ENCODE measurements at places on chromosomes 6 and 20. TPM values are rescaled to one million over a fixed set of nuclear protein-coding genes. Genes with fewer than 3 reads are reported as not detected.

GRCh38 chr6:65531533-65531932, 175.5 kb downstream of the EYS start:
- DNase-seq: no peak

DNA sequence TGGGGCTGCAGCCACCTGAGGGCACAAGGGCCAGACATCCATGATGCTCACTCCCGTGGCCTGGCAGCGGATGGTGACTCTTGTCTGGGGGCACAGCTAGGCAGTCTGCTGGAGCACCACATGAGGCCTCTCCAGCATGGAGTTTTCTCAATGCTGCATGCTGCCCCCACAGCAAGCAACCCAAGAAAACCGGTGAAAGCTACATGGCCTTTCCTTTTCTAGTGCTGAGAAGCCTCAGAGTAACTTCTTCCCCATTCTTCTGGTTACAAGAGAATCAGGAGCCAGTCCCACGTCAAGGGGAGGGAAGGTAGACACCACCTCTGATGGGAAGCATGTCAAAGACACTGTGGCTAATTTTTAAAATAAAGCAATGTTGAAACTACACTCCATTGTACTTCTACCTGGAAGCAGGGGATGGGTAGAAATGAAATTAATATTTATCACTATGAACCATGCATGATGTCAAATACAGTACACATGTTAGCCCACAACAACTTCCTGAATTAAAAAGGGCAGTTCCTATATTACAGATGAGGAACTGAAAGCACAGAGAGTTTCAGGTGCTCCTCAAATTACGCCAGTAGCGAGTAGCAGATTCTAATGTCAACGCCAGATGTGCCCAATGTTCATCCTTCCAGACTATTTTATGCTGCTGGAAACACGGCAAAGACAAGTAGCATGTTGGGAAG, 101.5 kb downstream of the LAMP5 start:
- no peak for DNase-seq

DNA sequence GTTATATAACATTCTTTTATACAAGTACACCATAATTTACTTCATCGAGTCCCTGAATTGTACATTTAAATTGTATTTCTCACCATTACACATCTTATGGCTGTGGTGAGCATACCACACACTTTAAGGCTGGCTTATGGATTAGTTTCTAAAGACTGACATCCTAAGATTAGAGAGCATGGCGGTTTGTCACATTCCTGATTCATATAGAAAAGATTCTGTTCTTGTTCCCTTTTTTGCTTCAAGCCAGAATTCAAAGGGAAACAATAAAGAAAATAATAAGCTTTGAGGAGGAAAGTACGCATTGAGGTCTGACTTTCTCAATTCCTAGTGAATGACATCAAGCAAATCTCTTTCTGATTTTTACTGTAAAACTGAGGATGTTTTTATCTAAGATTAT, 2.5 kb downstream of the BTN1A1 start:
- DNase-seq: no peak

DNA sequence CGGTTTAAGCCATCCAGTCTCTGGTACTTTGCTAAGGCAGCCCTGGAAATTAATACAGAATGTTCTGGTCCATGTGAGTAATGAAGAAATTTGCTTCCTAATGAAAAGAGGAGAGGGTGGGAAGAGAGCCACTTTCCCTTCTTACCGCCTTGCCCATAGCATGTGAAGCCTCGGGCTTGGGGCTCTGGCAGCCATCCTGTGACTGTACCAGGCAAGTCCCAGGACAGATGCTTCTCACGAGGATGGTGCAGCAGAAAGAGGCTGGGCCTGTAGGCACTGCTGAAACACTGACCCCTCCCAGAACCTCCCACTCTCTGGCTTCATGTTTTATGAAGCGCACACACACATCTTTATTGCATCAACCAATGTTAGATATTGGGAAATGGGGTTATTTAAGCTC, 74.8 kb downstream of the IYD start:
- no peak for DNase-seq

GRCh38 chr20:45028424-45029136, 62.3 kb downstream of the STK4 start:
- DNase-seq: no peak

DNA sequence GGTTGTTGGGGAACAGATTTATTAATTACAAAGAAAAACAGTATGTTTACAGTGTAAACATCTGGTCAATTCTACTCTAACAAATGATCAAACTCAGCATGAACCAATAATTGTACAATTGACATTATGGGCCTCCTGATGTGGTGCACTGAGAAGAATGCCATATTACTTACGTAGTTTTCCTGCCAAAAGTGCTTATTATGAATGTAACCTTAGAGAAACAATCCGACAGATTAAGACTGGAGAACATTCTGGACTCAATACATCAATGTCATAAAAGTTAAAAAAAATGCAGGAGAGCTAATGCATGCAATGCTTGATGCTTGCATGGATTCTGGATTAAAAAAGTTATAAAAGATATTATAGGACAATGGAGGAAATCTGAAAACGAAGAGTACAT, 69.0 kb downstream of the LYRM4 start:
- DNase-seq: no peak

DNA sequence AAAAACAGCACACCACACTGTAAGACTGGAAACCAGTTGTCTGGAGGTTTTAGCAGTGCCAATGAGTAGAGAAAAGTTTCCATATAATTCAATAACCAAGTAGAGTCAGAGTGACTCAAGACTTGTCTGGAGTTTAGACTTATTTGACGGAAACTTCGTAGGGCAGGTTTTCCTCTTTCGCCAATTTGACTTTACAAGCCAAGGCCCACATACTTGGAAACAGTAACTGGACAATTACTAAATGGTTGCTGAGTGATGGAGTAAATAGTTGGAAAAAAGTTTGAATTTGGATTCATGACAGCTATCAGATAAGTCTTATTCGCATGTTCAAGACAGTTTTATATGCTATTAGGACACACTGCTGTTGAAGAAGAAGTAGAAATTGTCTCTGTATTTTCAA, 48.1 kb upstream of the CTAGE9 start:
- DNase-seq: no peak

- no peak for DNase-seq
These were observed 55.4 kb downstream of the IPCEF1 start for GRCh38 chr6:154301086-154301625.

DNA sequence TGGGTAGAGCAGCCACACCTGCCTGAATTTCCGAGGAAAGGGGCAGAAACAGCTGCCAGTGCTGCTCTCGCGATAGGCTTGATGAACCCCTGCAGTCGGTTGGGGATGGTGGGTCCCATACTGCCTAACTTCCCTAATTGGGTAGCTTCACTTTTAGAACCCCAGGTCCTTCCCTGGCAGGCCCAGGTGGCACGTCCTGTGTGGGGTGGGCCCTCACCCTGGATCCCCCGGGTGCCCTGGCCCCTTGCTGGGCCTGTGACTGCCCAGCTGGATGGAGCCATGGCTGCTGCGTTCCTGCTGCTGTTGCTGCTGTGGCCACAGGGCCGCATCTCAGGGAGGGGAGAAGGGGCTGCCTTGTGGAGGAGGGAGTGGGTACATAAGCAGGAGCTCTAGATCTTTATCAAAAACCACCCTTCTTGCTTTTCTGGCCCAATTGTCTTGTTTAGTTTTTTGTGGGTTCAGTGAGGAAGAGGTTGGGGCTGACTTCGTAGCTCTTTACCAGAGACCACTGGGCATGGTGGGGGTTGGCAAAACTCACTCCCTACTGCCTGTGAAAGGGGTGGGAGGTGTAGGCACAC, 19.2 kb downstream of the TREML4 start:
- DNase-seq: no peak

DNA sequence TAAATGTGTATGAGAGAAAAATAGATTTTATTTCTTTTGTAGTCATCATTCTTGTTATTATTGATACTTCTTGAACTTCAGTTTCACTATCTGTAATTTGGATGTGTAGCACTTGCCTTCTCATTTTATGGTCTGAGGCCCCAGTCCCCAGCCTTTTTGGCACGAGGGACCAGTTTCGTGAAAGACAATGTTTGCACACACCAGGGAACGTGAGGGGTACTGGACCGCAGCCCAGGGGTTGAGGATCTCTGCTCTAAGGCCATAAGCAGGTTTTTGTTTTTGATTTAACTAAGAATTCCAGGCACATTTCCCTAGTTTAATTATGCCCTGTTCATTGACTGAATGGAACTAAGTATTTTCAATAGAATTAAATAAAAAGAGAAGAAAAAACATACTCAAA, 261.5 kb downstream of the BMP2 start:
- no peak for DNase-seq

DNA sequence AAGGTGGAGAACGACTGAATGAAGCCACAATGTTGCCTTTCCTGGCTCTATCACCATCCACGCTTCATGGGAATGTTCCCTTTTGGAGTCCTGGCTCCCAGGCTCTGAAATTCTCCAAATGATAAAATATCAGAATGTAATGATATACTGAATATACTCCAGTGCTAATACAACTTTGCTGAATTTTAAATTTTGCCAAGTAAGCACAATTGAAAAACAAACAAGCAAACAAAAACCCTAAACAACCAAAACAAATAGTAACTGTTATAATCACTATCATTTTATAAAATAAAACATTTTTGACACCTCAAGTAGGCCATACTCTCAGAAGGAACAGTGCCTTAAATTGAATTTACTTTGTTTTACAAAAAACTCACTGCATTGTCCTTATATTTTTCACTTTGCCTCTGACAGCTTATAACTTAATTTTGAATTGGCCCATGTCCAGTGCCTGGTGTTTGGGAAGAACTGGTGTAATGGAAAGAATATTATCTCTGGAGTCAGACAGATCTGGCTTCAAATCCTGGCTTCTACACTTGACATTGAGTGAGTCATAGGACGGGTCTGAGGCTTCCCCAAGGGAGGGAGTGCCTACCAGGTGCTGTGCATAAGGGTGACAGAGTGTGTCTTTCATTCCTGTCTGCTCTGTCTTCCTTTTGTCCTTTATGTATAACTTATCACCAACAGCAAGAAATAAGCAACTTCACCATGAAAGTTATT, 698.3 kb downstream of the EPM2A start:
- DNase-seq: no peak

- no peak for DNase-seq
These were observed 10.9 kb upstream of the B4GALT5 start for GRCh38 chr20:49724408-49725223.

DNA sequence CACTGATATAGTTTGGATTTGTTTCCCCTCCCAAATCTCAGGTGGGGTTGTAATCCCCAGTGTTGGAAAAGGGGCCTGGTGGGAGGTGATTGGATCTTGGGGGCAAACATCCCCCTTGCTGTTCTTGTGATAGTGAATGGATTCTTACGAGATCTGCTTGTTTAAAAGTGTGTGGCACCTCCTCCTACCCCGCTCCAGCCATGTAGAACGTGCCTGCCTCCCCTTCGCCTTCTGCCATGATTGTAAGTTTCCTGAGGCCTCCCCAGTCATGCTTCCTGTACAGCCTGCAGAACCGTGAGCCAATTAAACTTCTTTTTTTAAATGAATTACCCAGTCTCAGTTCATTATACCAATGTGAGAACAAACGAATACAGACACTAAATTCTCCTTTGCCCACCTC, 26.7 kb downstream of the SLC52A3 start:
- no peak for DNase-seq

GRCh38 chr6:52201046-52201445, 14.9 kb downstream of the IL17A start:
- DNase-seq: no peak

Gene HLA-DRA
- total RNA-seq: 49.9 TPM

GRCh38 chr6:20936949-20937348, 402.7 kb downstream of the CDKAL1 start:
- DNase-seq: no peak

- no peak for DNase-seq
These were observed 257.3 kb downstream of the HAO1 start for GRCh38 chr20:7682916-7683315.

DNA sequence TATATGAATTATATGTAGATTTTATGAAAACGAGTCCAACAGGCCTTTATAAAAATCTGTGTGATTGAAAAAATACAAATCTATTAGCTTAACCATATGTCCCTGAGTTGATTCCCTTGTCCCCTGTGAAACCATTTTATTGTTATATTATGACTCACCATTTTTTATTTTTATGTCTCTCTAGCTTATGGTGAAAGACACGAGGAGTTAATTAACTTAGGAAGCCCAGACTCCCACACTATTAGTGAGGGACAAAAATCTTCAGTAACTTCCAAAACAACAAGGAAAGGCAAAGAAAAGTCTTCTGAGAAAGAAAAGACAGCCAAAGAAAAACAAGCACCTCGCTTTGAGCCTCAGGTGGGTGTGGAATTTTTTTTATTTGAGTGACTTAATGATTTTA, 183.1 kb downstream of the ADGB start:
- DNase-seq: no peak

DNA sequence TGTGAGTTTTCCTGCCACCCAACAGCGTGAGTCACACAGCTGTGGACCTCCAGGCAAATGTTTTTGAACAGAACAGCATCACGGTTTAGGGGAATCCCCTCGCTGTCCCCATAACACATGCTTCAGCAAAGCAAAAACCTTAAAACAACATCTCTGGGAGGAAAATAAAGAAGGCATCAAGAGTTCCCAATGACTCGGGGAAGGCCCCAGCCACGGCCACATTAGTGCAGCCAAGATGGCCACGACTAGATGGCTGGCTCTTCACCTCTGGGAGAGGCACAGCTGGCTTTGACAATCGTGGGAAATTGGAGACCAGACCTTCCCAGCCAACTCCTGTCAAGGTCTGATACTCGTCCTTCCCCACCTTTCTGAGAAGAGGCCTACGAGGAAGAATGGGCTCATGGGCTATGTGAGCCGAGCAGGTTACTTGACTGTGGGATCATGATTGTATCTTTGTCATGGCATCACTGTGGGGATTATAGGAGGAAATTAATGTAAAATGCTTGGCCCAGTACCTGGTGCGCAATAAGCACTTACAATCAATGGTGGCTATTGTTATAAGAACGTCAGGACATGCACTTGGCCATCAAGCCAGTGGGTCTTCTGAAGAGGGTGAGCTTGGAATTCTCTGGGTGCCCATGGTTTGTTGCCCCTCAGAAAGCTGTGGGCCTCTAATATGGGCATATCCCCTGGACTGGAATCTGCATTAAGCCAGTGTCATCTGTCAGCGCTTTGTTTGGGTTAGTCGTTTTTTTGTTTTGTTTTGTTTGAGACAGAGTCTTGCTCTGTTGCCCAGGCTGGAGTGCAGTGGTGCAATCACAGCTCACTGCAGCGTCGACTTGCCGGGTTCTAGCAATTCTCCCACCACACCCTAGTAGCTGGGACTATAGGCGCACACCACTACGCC, 43.6 kb downstream of the FGD2 start:
- peak; percentile 70 for DNase-seq

Gene FITM2
- 6.0 TPM for total RNA-seq

DNA sequence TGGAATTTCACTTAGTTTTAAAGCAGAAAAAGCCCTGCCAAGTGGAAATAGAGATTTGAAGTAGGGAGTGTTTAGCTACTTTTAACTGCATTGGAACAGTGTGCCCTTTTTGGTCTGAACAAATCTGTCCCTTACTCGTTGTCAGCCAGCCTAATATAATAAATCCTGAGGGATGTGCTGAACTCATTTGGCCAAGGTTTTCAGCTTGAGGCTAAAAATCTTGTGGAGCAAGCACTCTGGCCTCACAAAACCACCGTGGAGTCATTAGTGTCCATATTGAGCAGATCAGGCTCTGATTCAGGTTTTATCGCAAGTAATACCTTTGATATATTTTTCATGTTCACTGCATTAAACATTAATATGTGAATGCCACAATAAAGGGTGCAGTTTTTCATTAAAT, 383.5 kb downstream of the FRK start:
- DNase-seq: no peak

Gene ENPP4
- total RNA-seq: 26.6 TPM

Gene TXLNB
- 0.24 TPM for total RNA-seq

- DNase-seq: no peak
These were observed at the start of gene PRND for GRCh38 chr20:4721719-4722118. TSS of gene PRND (plus strand) at chr20:4721909. CDS start at chr20:4724552, 2,643 bp downstream.

Gene TRIM40
- 0.26 TPM for total RNA-seq

Gene GSTA2
- not detected for total RNA-seq

- DNase-seq: no peak
These were observed 71.9 kb upstream of the CNR1 start for GRCh38 chr6:88238065-88238464.

Data from natural killer cell (primary cell).